Caki2 (cell line): ENCODE measurements at places on chromosomes 5 and 9.

DNA sequence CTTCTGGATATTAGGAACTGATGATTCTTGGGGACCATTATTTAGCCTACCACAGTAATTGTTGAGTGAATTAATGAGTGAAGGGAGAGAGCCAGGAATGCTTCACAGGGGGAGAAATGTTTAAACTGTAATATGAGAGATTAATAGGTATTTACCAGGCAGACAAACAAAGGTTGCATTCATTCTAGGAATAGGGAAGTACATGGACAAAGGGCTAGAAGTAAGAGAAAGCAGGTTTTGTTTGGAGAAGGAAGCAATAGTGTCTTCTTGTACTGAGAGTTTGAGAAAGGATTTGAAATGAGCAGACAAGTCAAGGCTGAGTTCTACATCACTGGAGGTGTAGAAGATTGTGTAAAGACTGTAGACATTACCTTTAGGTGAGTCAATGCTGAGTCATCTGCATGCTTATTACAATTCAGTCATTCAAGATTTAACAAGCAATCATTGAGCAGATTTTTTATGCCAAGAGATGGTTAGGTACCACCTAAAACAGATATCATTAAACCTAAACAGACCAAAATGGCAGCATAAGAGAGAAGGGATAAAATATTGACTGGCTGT is 8.0 kb downstream of the TAF1L start:
- peak; percentile 21 for DNase-seq

DNA sequence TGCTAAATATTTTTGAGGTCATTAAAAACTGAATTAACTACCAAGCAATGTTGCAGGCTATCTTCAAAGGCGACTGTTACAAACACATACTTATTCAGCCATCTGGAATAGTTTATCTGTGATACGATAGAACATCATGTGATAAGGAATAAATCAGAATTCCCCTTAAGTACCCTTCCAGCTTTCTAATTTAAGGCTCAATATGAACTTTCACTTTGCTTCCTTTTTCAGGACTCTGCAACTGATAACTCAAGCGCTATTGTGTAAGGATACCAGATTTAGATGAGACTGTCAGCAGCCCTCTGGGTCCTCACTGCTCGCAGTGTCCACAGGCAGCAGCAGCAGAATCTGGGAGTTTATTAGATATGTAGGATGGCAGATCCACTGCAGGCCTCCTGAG is 416.3 kb downstream of the SPATA31D1 start:
- DNase-seq = no peak

DNA sequence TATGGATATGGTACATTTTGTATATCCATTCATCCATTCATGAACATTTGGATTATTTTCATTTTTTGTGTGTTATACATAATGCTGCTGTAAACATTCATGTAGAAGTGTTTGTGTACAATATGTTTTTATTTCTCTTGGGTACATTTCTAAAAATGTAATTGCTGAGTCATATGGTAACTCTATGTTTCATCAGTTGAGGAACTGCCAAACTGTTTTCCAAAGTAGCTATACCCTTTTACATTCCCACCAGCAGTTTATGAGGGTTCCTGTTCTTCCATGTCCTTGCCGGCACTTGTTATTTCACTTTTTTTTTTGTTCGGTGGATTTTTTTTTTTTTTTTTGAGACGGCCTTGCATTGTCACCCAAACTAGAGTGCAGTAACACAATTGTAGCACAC is 54.0 kb upstream of the MCCC2 start:
- no peak for DNase-seq

- no peak for DNase-seq
Measured at GRCh38 chr9:131067625-131068024, 28.7 kb upstream of the AIF1L start.

GRCh38 chr9:3087697-3088096 is 243.8 kb upstream of the PUM3 start:
- no peak for DNase-seq
